ENCODE measurements at places on chromosomes 16 and 17.
A peak's percentile ranks its signal among the peaks of the same experiment; 100 is the strongest.

DNA sequence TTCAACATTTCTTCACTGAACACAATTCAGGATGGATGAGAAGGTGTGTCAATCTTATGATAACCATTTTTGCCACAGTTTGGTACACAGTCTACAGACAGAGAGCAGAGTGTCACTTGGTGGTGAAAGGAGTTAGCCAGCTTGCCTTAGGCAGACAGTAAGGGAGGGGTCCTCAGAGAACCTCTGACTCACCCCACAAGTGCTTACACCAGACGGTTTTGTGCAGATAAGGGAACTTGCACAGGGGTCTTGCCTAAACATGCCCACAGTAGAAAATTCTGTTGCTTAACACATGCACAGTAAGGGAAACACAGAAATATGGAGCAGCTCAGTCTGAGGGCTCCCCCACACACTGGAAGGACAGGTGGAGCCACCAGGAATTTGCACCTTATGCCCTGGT, 204.5 kb upstream of the CDH8 start:
- DNase-seq = no peak

- DNase-seq = peak; percentile 63
Measured at GRCh38 chr16:3149630-3150345, 15.0 kb downstream of the ZNF213 start.

- no peak for DNase-seq
Measured at GRCh38 chr16:65739518-65739917, 617.7 kb upstream of the CDH11 start.

GRCh38 chr16:77171745-77172635, 19.0 kb upstream of the MON1B start:
- DNase-seq = no peak

GRCh38 chr17:16866436-16866835, 105.5 kb downstream of the TNFRSF13B start:
- DNase-seq = no peak

DNA sequence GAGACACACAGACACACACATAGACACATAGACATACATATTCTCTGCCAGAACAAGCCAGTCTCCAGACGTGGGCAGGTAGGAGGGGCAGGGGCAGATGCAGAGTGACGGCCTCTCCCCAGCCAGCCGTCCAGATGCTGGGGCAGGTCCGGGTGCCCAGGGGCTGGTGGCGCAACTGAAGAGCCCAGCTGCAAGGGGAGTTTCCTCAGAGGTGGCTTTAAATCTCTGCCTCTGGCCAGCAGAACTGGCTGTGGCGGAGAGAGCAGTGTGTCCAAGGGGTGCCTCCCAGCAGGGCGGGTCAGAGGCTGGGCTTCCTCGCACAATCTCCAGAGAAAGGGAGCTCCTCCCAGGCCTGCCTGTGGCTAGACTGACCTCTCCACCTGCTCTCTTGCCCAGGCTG, 9.4 kb upstream of the GCGR start:
- no peak for DNase-seq

DNA sequence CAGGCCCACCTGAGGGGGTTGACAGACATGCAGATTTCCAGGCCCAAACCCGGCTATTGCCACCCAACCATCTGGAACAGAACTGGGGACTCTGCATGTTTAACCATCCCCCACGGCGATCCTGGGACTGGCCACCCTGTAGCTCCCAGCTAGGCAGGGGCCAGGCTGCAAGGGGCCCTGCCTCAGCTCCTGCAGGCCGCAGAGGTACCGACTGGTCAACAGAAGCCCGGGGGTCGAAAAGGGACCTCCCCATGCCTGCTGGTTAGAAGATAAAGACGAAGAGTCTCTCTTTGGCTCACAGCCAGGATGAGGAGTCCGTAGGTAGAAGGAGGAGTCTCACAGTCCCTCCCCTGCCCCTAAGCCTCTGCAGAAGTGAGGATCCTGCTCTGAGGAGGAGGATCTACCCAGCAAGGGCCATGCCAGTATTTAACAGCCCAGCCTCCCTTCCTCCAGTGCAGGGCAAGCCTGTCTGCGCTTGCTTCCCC, 223.4 kb upstream of the TNRC6C start:
- DNase-seq = no peak

- DNase-seq = peak; percentile 16
Measured at GRCh38 chr17:59892251-59892923, 356 bp downstream of the TUBD1 start.

DNA sequence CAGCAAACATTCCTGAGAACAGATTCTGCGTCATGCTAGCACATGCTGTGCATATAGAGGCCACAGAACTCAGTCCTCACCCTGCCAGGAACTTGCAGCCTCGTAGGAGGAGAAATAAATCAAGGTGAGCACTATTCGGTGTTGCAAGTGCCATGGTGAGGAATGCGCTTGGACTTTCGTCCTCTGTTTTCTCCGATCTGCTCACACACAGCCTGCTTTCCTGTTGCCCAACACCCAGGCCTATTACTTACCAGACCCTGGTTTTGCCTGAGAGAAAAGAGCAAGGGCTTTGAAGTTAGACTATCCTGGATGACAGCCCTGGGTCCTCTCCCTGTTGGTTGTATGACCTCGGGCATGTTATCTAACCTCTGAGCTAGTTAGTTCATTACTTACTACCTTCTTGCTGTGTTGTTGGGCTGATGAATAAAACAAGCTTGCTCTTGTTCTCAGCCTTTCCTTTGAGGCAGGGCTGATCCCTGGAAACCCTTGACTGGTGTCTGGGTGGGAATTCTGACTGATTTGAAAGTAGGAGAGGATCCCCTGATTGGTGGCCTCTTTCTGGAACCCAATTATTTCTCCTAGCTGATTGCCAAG, 2.9 kb downstream of the ACSF2 start:
- no peak for DNase-seq

- DNase-seq = no peak
Measured at GRCh38 chr16:31700200-31700529, 172.5 kb downstream of the AHSP start.

- DNase-seq = no peak
Measured at GRCh38 chr17:30454635-30455034, 22.6 kb upstream of the GOSR1 start.

- DNase-seq = no peak
Measured at GRCh38 chr17:29252101-29252791, 5.6 kb downstream of the CRYBA1 start.

DNA sequence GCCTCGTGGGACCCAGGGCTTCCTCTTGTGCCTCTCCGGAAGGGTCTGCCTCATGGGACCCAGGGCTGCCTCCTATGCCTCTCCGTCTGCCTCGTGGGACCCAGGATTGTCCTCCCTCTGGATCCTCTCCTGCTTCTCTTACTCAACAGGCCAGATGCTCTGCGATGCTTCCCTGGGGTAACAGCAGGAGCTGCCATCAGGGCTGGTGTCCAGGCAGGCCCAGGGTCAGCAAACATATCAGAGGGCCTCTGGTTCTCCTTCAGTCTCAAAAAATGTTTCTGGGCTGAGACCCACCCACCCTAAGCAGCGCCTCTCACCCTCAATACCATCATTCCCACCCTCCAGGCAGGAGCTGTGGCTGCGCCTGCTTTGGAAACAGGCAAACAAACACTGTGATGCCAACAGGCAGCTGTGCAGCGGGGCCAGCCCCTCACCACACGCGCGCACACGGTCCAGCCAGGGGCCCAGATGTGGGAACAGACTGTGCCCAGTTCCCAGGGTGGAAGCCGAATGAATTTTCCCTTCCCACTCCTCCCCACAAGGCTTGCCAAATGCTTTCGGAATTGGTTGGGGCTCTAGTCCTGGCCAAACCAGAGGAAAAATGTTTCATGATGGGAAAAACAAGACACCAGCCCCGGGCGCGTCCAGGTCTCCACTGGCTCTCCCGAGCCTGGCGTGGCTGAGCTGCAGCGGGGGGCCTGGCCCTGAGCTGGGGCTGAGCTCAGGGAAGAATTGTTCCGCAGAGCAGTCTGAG, 11.3 kb downstream of the TIMM22 start:
- DNase-seq = no peak

DNA sequence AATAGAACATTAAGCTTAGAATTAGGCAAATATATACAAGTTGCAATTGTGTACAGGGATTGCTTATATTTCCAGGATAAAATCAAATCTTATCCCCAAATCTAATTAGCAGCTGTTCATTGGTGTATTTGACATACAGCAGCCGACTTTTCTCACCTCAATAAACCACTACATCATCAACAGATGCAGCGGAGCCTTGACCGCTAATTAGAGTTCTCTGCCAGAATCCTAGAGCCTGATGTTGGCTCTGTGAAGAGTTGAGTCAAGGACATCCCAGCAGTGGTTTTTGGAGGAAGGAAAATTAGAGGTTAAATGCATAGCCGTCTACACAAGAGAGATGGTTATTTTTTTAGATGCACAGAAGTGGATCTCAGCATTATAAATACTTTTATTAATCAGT, 221.9 kb upstream of the CACNG5 start:
- no peak for DNase-seq

DNA sequence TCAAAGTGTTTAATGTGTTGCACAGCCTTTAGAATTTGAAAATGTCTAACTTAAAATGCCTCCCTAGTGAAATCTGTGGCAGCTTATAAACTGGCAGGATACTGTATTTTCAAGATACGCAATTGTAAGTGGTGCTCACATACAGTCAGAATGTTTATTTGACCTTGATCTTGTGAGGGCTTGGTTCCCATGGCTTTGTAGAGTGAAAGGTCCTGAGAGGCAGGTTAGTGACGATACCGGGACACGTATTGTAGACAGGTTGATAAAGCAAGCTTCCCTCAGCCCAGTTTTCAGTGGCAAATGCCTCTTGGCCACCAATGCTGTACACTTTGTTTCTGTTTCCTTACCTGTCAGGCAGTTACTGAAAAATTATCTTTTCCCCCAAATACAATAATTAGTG, 426.6 kb downstream of the MAF start:
- DNase-seq = no peak

DNA sequence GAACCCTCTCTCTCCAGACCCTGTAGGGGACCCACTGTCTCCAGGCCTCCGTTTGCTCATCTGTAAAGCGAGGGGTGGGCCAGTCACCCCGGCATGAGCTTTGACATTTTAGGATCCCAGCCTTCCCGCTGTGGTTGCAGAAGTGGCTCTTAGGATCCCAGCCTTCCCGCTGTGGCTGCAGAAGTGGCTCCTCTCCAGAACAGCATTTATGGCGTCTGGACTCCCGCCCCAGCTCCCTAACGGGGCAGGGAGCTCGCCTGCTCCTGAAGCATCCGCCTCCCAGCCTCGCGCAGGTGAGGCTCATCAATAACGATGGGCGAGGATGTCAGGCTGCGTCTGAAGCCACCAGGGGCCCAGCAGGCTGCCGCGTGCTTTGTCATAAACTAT, 222.3 kb upstream of the TNRC6C start:
- no peak for DNase-seq

DNA sequence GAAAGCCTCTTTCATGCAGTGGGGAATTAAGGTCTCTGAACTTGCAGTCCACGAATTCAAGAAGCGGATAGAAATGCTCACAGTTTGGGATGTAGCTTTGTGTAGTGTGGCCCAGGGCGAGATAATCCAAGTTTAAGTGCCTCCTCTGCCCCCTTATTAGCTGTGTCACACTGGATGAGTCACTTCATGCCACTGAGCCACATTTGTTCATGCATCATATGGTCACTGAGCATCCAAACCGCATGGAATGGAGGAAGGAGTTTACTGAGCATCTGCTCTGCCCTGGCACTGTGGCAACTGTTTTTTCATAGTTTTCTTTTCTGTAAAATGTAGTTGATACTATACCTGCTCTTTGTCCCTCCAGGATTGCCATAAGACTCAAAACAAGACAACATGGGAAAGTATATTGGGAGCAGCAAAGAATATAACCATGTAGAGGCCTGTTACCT, 15.1 kb upstream of the DHX8 start:
- DNase-seq = no peak

GRCh38 chr16:52256310-52257078, 290.4 kb downstream of the TOX3 start:
- no peak for DNase-seq

DNA sequence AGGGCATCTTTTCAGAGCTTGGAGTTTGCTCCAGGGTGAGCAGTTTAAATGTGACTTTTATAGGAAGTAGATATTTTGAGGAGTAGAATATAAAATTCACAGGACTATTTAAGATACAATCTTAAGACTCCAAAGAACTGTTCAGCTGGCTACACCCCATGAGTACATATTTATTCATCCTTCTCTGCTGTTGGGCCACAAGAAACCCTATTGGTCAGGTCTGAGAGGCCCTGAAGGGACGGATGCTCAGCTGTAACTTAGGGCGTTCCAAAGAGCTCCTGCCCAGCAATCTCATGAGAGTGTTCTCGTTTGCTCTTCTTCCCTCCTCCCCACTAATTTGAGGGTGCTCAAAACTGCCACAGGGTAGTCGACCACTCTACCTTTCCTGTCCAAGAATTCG, 7.3 kb downstream of the ST6GALNAC2 start:
- DNase-seq = no peak

DNA sequence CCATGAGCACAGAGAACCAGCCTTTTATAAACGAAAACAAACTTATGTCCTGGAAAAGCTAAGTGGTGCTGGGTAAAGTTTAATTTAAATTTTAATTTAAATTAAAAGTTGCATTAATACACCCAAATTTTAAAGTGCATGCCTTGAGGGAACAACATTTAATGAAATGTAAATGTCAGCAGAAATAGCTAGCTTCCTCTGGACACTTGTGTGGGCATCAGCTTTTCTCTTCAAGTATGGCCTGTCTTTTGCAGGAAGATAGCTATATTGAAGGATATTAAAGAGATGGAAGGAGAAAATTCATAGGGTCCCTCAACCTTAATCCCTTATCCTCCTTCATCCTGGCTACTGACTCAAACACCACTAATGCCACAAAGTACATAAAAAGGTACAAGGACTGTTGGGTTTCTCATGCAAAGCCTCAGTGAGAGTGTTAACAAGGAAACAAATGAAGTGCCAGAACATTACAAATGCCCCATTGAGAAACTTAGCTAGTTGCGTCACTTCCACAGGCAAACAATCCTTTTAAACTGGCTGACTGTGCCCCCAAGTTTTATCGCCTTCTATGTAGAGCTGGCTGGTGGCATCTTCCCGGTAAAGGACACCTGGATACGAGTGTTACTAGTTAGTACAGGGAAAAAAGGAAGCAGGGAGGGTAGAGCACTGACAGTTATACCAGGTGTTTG, 14.1 kb downstream of the PHF12 start:
- DNase-seq = no peak

GRCh38 chr17:2783310-2784030, 12.8 kb upstream of the RAP1GAP2 start:
- no peak for DNase-seq

DNA sequence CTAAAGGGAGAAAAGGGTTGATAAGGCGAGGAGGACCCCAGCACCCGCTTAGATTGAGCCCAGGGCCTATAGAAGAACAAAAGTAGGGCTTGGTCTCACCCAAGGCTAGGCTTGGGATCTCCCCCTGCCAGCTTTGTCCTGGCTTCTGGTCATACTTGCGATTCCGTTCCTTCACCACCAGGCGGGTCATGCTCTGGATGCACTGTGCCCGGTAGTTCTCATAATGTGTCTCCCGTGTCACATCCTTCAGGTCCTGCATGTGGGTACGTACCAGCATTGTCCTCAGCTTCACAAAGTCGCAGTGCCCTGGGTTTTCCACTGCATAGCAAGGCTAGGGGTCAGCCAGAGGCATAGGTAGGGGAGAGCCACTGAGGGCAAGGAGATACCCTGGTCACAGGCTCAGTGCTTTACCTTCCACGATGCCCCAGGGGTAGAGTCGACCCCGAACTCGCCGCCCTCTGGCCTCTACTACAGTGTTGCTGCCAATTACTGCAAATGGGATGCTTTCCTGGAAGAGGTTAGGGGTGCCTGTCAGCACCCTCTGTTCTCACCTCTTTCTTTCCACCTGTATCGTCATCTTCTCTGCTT, 6.5 kb upstream of the MTMR4 start:
- DNase-seq = no peak

- DNase-seq = peak; percentile 54
Measured at GRCh38 chr16:66924527-66925321, 611 bp downstream of the RRAD start.

Measured in activated T-cell treated with anti-CD3 and anti-CD28 coated beads, Interleukin-2, amount 50 U/mL, for 1 hour (primary cell).